Activated T-cell treated with anti-CD3 and anti-CD28 coated beads, Interleukin-2, amount 50 U/mL, for 72 hours (primary cell): ENCODE measurements at places on chromosomes 3 and 15. TPM values are rescaled to one million over a fixed set of nuclear protein-coding genes. Genes with fewer than 3 reads are reported as not detected.

AADAC gene
- total RNA-seq: not detected

GPR149 gene
- total RNA-seq: not detected

IL17RD gene
- 0.07 TPM for total RNA-seq

DNAJA4 gene
- 30.7 TPM for total RNA-seq

HGD gene
- 0.74 TPM for total RNA-seq

GOLGA6B gene
- not detected for total RNA-seq

MCF2L2 gene
- total RNA-seq: 7.6 TPM

MITF gene
- total RNA-seq: 0.46 TPM

IL17RC gene
- total RNA-seq: 0.93 TPM

KATNBL1 gene
- 41.3 TPM for total RNA-seq

GRCh38 chr15:79629687-79630086 is 197.6 kb downstream of the MINAR1 start:
- no peak overlapping the region for H3K4me3 ChIP-seq
- no peaks in the 10 kb centered on the region for H3K36me3 ChIP-seq
- no peak overlapping the region for H3K27ac ChIP-seq
- DNase-seq: no peak
- no peaks in the 10 kb centered on the region for H3K4me1 ChIP-seq

GRCh38 chr3:156246961-156247725 is 126.8 kb downstream of the KCNAB1 start:
- H3K4me3 ChIP-seq: no peak overlapping the region
- peaks cover 16% of the 10 kb centered on the region for H3K27me3 ChIP-seq
- H3K4me1 ChIP-seq: no peaks in the 10 kb centered on the region
- H3K36me3 ChIP-seq: no peaks in the 10 kb centered on the region
- H3K27ac ChIP-seq: no peak overlapping the region
- no peak for DNase-seq

DNA sequence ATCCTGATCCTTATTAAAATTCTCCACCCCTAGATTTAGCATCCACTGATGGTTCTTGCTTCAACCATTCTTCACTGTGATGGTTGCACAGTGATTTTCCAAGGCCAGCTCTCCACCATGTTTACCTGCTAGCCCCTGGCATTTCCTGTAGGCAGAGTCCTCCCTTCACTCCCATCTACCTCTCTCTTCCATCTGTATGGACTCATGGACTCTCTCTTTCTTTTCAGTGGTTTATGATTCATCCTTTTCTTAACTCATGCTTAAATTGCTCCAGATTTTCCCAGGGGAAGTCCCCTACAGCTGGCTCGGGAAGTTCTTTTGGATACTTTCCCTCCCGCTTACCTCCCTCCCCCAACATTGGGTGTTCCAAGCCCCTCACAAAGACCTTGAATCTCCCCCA is 18.7 kb downstream of the TGM4 start:
- no peak overlapping the region for H3K27ac ChIP-seq
- no peaks in the 10 kb centered on the region for H3K36me3 ChIP-seq
- H3K4me1 ChIP-seq: no peaks in the 10 kb centered on the region
- H3K27me3 ChIP-seq: no peaks in the 10 kb centered on the region
- no peak overlapping the region for H3K4me3 ChIP-seq

DNA sequence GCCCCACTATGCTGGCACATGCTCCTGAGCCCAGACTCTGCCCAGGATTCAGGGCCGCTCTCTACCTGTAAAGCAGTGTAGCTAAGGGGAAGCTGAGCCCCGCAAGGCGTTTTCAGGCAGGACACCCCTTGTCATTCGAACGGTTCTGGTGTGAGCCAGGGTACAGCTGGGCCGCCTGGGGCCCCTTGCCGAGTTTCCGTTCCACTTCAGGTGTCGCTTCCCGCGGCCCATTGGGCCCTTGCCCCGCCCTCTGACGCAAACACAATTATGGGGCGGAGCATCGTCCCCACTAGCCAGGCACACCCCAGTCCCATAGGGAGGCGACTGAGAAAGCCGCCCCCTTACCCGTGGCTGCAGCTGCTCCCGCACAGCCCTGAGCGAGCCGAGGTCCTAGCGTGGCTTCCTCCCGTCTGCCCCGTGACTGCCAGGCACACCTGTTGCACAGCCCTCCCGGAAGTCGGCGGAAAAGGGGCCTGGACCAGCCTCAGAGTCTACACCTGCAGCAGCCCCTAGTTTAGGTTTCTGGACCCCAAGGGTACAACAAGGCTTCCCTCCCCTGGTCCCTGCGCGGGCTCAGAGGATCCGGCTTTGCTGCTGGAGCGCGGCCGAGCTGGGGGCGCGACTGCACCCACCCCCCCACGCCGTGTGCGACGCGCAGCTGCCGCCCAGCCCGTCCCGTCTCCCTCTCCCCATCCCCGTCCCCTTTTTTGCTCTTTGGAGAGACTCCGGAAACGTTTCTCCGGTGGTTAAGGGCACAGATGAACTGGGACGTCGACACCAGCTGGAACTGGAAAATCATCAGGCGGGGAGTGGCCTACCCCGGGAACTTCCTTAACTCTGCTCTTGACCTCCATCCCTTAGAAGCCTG is at the start of gene PLSCR2:
TSS of gene PLSCR2 (minus strand) at position 412 of the 868 bp plus-strand sequence. CDS start 9,657 bp downstream, outside the sequence.
- peak within 1 kb of the TSS; percentile 80 for H3K4me3 ChIP-seq
- H3K27ac ChIP-seq: no peak within 1 kb of the TSS
- H3K36me3 ChIP-seq: no peaks in the 10 kb centered on the region

GRCh38 chr3:17079933-17080332 is 195.2 kb downstream of the PLCL2 start:
- H3K27ac ChIP-seq: no peak overlapping the region
- peaks cover 31% of the 10 kb centered on the region for H3K4me1 ChIP-seq
- H3K4me3 ChIP-seq: no peak overlapping the region
- H3K27me3 ChIP-seq: no peaks in the 10 kb centered on the region

DNA sequence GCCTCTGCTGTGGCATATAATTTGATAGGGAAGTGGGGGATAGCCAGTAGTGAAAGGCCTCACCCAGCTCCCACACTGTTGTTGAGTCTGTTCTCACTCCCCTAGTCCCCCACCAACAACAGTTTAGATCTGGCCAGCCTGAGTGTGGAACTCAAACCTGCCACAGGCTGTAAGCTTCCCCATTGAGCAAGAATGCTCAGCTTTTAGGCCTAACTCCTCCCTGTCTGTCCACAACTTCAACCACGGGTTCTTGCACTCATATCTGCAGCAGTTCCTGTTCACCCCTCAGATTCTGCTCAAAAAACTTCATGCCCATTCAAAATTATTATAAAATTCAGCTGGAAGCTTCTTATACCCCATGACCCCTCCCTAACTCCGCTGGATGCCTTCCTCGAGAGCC is 975.1 kb downstream of the NSUN3 start:
- no peak overlapping the region for H3K4me3 ChIP-seq
- no peaks in the 10 kb centered on the region for H3K36me3 ChIP-seq
- no peak for DNase-seq
- no peaks in the 10 kb centered on the region for H3K27me3 ChIP-seq

- H3K27me3 ChIP-seq: peaks cover 37% of the 10 kb centered on the region
- H3K36me3 ChIP-seq: no peaks in the 10 kb centered on the region
- no peaks in the 10 kb centered on the region for H3K4me1 ChIP-seq
- H3K27ac ChIP-seq: no peak overlapping the region
- H3K4me3 ChIP-seq: no peak overlapping the region
- DNase-seq: no peak
Measured at GRCh38 chr3:47573190-47574172, 5.2 kb downstream of the CSPG5 start.

DNA sequence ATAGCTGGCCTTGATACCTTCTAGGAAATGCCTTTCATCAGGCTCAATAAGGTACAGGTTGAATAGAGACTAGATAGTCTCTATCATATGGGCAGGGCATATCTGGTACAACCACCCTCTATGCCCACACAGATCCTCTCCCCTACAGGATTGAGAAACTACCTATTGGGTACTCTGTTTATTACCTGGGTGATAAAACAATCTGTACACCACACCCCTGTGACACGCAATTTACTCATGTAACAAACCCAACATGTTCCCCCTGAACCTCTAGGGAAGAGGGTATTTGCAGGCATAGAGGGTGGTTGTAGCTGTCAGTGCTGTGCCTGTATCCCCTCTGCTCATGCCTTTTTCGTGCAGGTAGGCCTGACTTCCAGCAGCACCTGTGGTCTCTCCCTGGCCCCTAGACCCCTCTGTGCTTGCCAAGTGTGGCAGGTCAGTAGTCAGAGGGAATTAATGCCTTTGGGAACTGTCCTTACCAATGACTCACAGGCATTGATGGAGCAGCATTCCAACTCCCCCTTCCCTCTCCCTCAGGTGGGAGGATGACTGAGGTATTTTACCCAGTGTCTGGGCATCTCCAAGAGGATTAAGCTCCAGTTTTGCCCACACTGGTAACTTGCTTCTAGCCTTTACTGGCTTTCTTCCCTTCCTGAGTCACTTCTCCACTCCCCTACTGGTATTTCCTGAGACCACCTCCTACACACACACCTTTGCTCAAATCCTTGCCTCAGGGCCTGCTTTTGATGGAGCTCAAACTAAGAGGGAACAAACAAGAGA is 18.3 kb downstream of the CLSTN2 start:
- H3K36me3 ChIP-seq: no peaks in the 10 kb centered on the region
- DNase-seq: no peak
- H3K4me3 ChIP-seq: no peak overlapping the region
- no peaks in the 10 kb centered on the region for H3K4me1 ChIP-seq
- H3K27ac ChIP-seq: no peak overlapping the region

DNA sequence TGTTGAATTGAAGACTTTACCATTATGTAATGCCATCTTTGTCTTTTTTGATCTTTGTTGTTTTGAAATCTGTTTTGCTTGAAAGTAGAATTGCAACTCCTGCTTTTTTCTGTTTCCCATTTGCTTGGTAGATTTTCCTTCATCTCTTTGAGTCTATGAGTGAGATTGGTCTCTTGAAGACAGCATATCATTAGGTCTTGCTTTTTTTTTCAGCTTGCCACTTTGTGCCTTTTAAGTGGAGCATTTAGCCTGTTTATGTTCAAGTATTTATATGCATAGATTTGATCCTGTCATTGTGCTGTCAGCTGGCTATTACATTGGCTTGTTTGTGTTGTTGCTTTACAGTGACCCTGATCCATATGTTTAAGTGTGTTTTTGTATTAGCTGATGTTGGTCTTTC is 131.8 kb downstream of the ZIC1 start:
- H3K36me3 ChIP-seq: no peaks in the 10 kb centered on the region
- no peaks in the 10 kb centered on the region for H3K27me3 ChIP-seq
- no peak for DNase-seq
- H3K27ac ChIP-seq: no peak overlapping the region
- H3K4me1 ChIP-seq: no peaks in the 10 kb centered on the region

GRCh38 chr3:149174901-149175300 is 45.5 kb downstream of the HPS3 start:
- H3K27ac ChIP-seq: no peak overlapping the region
- H3K4me3 ChIP-seq: peak overlapping the region; percentile 8
- peaks cover 15% of the 10 kb centered on the region for H3K4me1 ChIP-seq
- DNase-seq: peak; percentile 29

DNA sequence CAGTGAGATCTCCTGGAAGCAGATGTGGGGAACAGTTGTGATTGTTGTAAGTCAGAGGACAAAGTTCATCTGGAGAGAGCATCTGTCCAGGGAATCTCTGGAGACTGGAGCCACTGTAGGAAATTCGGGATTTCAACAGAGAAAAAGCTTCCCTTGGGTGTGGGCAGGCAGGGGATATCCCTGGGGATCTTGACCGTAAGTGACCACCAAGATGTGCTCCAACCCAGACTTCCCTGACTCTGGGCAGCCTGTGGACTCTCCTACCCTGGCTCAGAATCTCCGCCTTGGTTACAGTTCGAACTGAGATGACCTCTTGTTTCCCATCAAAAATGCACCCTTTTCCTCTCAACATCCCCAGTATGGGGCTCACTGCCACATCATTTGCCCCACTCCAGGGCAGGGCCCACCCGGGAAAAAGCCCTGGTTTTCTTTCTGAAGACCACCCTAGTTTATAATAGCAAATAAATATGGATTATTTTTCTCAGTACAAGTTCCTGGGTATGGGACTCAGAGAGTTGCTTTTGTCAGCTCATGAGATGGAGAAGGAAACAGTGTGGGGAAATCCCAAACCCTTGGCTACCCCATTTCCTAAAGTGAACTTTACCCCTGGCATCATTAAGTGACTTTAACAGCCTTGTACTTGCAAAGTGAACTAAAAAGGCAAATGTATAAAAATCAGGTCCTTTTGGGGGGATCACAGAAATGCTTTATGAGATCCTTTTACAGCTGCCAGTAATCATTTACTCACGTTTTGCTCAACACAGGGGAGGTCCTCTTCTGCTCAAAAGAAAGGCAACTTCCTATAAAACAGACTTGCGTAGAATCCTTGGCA is 89.9 kb downstream of the CCNL1 start:
- no peaks in the 10 kb centered on the region for H3K36me3 ChIP-seq
- H3K27ac ChIP-seq: no peak overlapping the region
- H3K4me3 ChIP-seq: no peak overlapping the region
- peaks cover 25% of the 10 kb centered on the region for H3K4me1 ChIP-seq
- no peak for DNase-seq

GRCh38 chr15:50246631-50247030 is 18.9 kb downstream of the HDC start:
- DNase-seq: no peak
- no peaks in the 10 kb centered on the region for H3K27me3 ChIP-seq
- H3K4me1 ChIP-seq: peaks cover 60% of the 10 kb centered on the region
- peak overlapping the region; percentile 48 for H3K4me3 ChIP-seq
- H3K36me3 ChIP-seq: peaks cover 1% of the 10 kb centered on the region

- peaks cover 7% of the 10 kb centered on the region for H3K27me3 ChIP-seq
- H3K27ac ChIP-seq: no peak overlapping the region
- H3K4me1 ChIP-seq: no peaks in the 10 kb centered on the region
Measured at GRCh38 chr3:156300929-156301840, 180.8 kb downstream of the KCNAB1 start.

DNA sequence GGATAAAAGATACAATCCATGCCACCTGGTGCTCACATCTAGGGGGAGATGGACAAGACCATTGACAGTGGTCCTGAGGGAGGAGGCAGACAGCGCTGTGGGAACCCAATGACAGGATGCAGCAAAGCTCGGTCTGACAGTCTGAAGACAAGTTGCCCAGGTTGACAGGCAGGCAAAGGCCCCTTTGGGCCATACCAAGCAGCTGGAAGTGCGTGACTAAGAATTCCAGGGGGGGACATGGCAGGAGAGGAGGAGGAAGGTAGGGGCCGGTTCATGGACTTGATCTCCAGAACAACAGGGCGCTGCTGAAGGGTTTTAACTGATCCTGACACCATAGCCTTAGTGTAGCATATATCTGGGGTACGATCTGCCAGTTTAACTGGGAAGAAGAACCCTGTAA is 83.4 kb downstream of the RPLP1 start:
- H3K4me1 ChIP-seq: no peaks in the 10 kb centered on the region
- H3K27ac ChIP-seq: no peak overlapping the region
- no peak for DNase-seq
- no peak overlapping the region for H3K4me3 ChIP-seq
- H3K27me3 ChIP-seq: peaks cover 26% of the 10 kb centered on the region

GRCh38 chr3:144058713-144059112 is 87.1 kb downstream of the DIPK2A start:
- no peak overlapping the region for H3K4me3 ChIP-seq
- H3K36me3 ChIP-seq: no peaks in the 10 kb centered on the region
- H3K27ac ChIP-seq: no peak overlapping the region
- no peak for DNase-seq

GRCh38 chr3:114231616-114232015 is 5.8 kb downstream of the ZNF80 start:
- H3K4me3 ChIP-seq: peak overlapping the region; percentile 61
- H3K4me1 ChIP-seq: peaks cover 82% of the 10 kb centered on the region
- H3K27ac ChIP-seq: peak overlapping the region; percentile 89

GRCh38 chr3:41138146-41138545 is 61.2 kb upstream of the CTNNB1 start:
- no peaks in the 10 kb centered on the region for H3K27me3 ChIP-seq
- no peak for DNase-seq
- no peak overlapping the region for H3K27ac ChIP-seq
- H3K36me3 ChIP-seq: no peaks in the 10 kb centered on the region
- no peak overlapping the region for H3K4me3 ChIP-seq

GRCh38 chr3:132381348-132381944 is 35.9 kb upstream of the DNAJC13 start:
- no peaks in the 10 kb centered on the region for H3K36me3 ChIP-seq
- H3K27ac ChIP-seq: no peak overlapping the region
- no peak for DNase-seq
- no peak overlapping the region for H3K4me3 ChIP-seq
- H3K4me1 ChIP-seq: no peaks in the 10 kb centered on the region
